ENCODE measurements at places on chromosomes 16 and 17. TPM values are rescaled to one million over a fixed set of nuclear protein-coding genes. Genes with fewer than 3 reads are reported as not detected.

DNA sequence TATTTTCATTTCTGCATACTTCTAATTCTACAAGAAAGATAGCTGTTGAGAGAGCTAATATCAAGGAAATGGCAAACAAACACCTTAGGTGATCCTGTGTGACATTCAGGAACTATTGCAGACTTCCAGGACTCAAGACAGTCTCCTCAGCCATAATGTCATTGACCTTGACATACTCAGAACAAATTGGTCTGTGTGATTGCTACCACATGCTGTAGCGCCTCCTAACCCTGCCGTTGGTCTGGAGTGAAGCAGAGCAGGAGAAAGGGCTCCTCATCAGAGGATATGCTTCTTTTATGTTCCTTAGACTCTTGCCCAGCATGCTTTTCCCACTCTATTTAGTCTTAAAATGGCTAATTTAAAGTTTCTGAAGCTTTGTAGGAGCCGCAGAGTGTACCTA is 194.2 kb upstream of the TBX2 start:
- no peak for DNase-seq

GRCh38 chr16:20734056-20734455 is 7.6 kb downstream of the THUMPD1 start:
- no peak for DNase-seq

GRCh38 chr17:12342609-12343435 is 322.1 kb downstream of the MAP2K4 start:
- no peak for DNase-seq

DNA sequence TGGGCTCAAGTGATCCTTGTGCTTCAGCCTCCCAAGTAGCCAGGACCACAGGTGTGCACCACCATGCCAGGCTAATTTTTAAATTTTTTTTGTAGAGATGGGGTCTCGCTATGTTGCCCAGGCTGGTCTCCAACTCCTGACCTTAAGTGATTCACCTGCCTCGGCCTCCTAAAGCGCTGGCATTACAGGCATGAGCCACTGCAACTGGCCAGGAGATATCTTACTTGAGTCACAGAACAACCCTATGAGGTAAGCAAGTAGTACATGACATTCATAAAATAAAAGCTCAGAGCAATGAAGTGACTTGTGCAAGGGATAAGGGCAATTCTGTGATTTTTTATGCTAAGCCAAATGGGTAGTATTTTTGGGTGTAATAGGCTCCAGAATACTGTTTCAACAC is 57.3 kb downstream of the CDC27 start:
- no peak for DNase-seq

DNA sequence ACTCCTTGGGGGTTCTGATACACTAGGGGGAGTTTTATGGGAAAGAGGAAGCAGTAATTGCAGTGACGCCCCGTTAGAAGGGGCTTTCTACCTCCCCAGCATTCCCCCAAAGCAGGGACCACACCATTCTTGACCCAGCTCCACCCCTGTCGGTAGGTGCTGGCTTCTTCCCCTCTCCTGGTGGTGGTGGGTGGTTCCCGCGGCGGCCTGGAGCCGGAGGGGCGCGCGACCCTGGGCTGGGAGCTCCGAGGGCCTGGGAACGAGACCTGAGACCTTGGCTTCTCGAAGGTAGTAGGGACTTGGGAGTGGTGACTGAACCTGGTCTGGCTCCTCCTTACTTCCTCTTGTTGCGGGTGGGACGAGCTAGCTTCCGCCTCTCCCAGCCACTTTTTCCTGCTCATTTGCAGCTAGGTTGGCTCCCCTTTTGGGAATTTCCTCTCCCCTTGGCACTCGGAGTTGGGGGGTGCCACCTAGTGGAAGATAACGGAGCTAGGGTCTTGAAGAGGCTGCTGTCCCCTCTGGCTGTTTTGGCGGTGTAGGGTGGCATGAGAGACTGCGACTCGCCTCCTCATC is 438 bp downstream of the GRN start:
- no peak for DNase-seq

DNA sequence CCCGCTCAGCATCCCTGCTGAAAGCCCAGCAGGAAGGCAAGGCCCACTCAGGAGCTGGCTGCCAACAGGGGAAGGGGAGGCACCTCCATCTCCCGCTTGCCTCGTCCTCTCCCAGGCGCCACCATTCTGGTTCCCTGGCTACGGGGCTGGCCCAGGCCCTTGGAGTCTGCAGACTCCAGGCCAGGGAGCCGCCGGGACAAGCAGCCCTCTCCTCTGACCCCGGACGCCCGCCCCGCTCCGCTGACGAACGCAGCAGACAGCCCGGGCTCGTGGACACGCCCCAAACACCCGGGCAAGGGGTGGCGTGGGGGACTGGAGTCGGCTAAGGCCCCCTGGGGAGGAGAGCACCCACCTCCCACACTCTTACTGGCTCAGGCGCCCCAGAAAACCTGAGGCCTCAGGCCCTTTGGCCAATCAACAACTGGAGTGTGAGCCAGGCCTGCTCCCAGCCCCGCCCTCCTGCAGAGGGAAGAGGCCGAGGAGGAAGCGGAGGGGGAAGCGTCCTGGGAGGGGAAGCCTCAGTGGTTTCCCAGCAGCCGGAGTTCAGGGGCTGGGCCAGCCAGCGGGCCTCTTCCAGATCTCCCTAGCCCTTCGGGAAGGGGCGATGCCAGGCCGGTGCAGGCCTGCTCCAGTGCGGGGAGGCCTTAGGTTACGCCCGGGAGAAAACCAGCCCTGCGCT is 4.2 kb downstream of the MNT start:
- DNase-seq: peak; percentile 89

- peak; percentile 39 for DNase-seq
Measured at GRCh38 chr16:84175350-84176081, 11.3 kb downstream of the TAF1C start.

GRCh38 chr17:62823111-62823893 is 15.2 kb upstream of the MARCHF10 start:
- DNase-seq: no peak

- DNase-seq: no peak
Measured at GRCh38 chr16:80573700-80574120, 32.9 kb downstream of the DYNLRB2 start.

DNA sequence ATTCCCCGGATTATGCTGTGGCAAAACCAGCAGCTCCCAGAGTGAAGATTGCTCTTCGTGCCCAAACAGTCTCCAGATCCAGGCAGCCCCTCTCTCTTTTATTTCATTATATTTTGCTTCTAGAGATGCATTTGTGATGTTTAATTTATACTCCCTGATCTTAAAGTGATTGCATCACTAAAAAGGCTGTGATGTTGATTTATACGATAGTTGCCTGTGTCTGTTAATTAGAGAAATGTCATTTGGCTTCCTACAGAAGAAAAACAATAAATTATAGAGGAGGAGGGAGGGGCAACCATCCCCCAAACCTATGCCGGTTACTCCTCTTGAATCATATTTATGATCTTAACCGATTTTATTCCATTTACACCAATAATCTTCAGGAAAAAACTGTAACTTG is 615.3 kb downstream of the TOX3 start:
- no peak for DNase-seq

DNA sequence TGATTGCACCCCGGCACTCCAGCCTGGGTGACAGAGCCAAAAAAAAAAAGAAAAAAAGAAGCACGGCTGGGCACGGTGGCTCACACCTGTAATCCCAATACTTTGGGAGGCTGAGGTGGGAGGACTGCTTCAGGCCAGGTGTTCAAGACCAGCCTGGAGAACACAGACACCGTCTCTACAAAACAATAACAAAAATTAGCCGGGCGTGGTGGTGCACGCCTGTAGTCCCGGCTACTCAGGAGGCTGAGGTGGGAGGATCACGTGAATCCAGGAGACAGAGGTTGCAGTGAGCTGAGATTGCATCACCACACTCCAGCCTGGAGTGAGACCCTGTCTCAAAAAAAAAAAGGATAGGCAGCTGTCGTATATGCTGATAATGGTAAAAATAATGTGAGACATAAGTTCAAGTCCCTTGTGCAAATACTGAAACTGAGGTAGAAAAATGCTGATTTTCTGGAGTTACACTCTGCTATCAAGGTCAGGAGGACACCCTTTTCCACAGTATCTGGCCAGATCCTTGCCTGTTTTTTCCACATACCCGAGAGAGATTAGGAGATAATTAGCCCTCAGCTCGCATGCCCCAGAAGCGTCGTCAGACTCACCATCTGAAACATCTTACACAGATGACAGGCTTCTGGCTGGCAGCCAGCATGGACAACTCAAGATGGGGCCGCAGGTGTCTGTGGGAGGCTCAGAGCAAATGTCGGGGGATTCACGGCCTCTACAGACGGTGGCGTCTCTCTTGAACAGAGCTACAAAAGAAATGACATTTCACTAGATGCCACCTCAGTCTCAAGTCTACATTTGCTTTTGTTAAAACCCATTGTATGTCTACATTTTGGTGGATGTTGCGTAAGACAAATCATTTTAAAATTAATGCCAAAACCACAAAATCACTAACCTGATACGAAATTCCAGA is 36.8 kb downstream of the WDR45B start:
- DNase-seq: no peak

DNA sequence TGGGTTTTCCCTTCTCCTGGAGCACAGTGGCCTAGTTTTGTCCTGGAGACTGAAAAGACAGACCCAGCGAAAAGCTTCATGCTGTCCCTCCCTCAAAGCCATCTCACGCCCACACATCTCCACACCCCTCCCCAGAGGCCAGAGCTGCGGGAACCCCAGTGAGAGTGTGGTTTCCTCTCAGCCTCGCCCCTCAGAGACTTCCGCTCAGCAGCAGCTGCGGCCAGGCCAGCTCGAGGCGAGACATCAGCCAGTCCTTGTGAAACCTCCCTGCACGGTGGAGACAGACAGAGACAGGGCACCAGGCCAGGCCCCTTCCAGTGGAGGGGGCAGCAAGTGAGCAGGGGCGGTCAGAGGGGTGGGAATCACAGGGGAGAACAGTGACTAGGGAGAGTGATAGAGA is 77.0 kb upstream of the TNRC6C start:
- peak; percentile 97 for DNase-seq

- no peak for DNase-seq
Measured at GRCh38 chr17:70034158-70034557, 40.9 kb upstream of the KCNJ16 start.

DNA sequence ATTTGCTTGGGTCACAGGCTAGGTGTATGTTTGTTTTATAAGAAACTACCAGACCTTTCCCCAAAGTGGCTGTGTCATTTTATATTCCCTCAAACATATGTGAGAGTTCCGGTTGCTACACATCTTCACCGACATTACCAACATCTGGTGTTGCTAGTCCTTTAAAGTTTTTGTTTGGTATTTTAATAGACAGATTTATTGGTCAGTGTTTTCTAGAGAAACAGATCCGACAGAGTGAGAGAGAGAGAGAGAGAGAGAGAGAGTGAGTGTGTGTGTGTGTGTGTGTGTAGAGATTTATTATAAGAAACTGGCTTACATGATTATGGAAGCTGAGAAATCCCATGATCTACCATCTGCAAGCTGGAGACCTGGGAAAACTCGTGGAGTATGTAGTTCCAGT is 31.0 kb downstream of the LDHD start:
- no peak for DNase-seq

DNA sequence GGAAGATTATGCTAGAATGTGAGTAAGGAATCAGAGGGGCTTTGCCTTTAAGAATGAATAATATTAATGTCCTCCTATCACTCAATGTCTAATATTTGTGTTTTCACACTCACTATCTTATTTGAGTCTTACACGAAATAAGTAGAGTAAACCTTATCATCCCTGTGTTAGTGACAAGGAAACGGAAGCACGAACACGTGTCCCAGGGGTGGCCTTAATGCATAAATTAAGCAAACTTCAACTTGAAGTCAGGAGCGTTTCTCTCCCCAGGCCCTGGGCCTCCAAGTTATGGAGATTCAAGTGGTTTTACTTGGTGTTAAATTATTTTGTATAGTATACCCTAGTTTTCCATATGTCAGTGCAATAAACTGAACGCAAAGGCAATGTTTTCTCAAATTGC is 96.0 kb downstream of the WDR59 start:
- DNase-seq: no peak

GRCh38 chr16:785563-786535 is 2.3 kb downstream of the RPUSD1 start:
- DNase-seq: peak; percentile 63

GRCh38 chr17:82145550-82146155 is 47.6 kb upstream of the FASN start:
- DNase-seq: no peak

DNA sequence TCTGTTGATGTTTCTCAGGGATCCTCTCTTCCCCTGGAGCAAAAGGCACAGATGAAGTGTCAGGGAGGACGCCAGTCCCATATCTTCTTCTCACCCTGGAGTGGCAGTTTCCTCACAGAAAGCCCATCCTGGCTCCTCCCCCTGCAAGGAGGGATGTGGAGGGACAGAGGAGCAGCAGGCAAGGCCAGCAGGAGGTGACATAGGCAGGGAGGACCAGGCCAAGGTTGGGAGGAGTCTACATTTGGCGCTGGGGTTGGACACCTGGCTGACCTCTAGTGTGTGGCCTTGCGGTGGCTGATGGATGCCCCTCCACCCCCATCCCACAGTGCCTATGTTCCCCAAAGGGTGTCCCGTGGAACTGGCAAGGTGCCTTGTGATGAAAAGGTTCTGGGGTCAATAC is 125.4 kb downstream of the SEC14L1 start:
- DNase-seq: no peak

DNA sequence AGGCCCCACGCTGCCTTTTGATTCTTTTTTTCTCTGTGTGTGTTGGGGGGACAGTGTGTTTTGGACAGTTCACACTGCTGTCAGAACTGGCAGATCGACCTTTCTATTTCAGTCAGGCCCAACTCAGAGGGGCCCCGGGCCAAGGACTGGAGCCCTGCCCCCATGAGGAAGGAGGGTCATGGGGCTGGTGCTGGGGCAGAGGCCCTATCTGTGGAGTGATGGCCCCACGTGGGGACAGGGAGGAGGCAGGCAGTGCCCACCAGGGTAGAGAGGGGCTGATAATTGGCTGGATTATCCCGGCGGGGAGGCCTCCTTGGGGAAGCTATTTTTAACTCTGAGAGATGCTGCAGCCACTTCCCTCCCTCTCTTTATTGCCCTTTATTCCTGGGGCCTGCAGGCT is 5.7 kb upstream of the KCNJ12 start:
- no peak for DNase-seq

KIF2B gene
- total RNA-seq: under 0.01 TPM

NPIPA8 gene
- total RNA-seq: 1.1 TPM

SPATA22 gene
- 0.27 TPM for total RNA-seq

IL17C gene
- total RNA-seq: under 0.01 TPM

ZSCAN10 gene
- under 0.01 TPM for total RNA-seq

SLC47A2 gene
- not detected for total RNA-seq

DHRS7C gene
- total RNA-seq: not detected

HLF gene
- total RNA-seq: 35.5 TPM

C17orf107 gene
- 18.3 TPM for total RNA-seq

APOH gene
- total RNA-seq: not detected

RBFOX1 gene
- not detected for total RNA-seq

TEX14 gene
- 0.27 TPM for total RNA-seq

Data from hematopoietic multipotent progenitor cell (in vitro differentiated cells).